Erythroblast (primary cell): ENCODE measurements at places on chromosomes 1 and 21.

- DNase-seq, result no peak
These were observed 1145.6 kb downstream of the KCNT2 start for GRCh38 chr1:195462646-195463045.

GRCh38 chr1:185038813-185039376 is 6.5 kb upstream of the RNF2 start:
- no peak for DNase-seq

- DNase-seq, result peak; percentile 32
These were observed 361.5 kb upstream of the ZP4 start for GRCh38 chr1:238252033-238252802.

DNA sequence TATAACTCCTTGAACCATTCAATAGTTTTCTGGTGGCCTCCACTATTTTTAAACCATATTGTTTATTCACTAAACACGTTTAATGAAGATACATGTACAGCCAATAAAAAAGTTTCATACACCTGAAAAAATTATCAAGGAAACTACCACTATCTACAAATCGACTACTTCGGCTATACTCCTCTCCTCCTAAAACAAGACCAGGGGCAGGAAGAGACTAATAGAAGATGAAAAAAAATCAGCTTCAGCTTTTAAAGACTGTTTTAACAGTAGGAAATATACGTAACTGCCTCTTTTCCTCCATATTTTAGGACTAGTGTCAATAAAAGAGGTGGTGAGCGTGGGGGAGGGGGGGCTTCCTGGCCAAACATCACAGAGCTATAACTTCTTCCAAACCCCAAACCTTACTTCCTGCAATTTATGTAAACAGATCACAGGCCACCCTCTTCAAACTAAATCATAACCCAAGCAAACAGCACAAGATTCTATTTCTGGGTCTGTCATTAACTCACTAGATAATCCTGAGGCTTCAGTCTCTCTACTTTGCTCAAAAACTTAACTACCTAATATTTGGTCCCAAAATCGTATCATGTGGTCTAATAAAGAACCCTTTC is 15.1 kb downstream of the FOXJ3 start:
- DNase-seq, result no peak

DNA sequence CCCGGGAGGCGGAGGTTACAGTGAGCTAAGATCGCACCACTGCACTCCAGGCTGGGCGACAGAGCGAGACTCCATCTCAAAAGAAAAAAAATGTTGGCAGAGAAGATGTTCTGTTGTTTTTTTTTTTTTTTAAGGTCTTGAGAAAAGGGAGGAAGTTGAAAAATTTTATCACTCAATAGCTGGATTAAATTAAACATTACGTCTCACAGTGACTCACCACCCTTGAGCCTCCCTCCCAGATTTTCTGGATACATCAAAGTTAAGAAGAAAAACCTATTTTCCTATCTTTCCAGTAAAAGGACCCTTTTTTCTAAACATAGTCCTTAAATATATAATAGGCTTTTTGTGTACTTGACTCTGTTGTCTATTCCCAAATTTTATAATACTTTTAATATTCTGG is 35.5 kb downstream of the IFNAR1 start:
- DNase-seq, result no peak

DNA sequence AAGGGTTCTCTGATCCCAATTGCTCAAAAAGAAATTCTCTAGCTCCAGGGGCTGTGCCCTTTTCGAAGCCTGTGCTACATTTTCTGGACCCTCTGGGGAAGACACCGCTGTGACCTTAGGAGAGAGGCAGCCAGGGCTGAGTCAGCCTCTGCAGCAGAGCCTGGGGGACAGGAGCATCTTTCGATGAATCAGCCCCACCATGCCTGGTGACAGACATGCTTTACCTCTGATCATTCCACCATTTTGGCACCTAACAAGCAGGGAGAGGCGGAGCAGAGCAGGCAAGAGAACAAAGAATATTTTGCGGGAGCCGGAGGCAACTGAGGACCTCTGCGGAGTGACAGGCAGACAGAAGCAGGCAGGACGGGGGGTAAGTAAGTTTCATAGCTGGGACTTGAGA is 84.9 kb downstream of the VWA5B1 start:
- no peak for DNase-seq

GRCh38 chr1:175788586-175789252 is 45.3 kb upstream of the TNR start:
- DNase-seq, result no peak

DNA sequence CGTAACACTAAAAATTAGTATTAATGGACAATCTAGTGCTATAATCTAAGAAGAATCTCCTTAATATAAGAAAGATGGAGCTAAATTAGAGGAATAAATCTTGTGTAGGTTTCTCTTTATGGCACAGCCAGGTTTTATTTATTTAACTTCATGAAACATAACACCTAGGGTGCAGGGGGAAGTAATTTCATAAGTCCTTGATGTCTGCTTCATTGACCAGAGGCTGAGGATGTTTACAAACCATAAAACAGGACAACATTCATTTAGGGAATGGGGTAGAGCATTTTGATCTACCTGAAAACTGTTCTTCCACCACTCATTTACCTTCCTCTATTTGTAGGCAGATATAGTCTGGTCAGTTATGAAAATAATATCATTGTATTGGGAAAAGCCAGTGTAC is 95.5 kb downstream of the NGF start:
- no peak for DNase-seq

DNA sequence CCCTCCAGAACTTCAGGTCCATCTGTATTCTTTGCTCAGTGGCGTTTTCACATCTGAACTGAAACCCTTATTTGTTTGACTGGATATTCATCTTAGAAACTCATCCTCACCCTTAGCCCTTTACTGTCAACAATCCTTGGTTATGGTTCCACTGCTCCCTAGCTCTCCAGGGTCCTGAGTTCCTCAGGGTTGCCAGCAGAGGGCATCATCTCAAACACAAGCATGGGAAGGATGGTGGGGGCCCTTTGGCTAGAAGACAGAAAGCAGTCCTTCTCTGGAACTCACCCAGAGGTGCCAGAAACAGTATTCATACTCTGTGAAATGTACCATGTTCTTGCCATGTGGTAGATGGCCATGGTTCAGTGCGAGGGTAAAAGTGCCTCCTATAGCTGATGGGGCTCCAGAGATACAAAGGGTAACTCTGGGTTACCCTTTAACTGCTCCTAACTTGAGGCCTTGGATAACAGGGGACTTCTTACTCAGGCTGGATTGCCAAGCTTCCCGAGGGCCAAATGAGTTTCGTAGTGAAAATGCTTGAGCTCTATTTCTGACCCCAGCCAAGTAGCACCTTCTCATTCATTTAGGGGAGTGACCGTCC is 11.3 kb downstream of the NCSTN start:
- peak; percentile 35 for DNase-seq
